ENCODE measurements at places on chromosomes 3 and 15.

- DNase-seq = no peak
Measured at GRCh38 chr15:77851086-77851485, 218.4 kb upstream of the LINGO1 start.

GRCh38 chr3:39982665-39983357 lies 173.4 kb downstream of the MYRIP start:
- no peak for DNase-seq

- no peak for DNase-seq
Measured at GRCh38 chr15:71705151-71705550, 105.2 kb upstream of the NR2E3 start.

DNA sequence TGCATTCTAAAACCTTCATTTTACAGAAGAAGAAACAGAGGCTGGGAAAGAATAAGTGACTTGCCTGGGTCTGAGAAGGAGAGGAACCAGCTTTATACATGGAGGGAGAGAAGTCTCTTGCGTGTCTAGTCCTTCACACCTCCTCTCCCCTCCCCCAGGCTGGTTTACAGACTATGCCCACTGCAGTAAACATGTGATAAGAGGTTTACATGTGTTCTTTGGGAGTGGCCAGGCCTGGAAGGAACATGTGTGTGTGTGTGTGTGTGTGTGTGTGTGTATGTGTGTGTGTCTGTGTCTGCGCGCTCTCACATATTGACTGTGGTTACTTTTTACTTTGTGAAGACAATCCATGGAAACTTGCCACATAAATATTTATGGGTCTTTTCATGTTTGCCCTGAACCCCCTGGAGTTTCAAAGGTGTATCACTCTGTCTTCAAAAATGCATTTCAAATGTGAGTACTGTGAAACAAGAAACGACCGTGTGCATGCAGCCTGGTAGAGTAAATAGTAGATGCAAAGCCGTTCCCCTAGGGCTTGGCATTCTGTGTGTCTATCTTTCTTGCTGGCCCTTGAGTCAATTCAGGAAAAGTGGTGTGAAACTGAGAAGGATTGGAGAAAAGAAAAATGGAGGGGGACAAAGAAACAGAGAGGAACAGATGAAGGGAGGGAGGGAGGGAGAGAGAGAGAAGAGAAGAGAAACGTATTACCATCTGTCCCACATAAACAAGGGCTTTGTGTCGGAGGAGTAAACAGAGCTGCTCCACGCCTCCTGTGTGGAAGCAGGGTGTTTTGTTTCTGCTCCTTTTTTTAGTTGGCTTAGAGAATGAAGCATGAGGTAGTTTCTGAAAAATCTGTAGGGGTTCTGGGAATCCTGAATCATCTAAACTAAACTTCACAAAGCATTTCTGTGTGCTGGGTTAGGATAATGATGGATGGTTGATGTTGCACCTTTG lies 51.7 kb downstream of the CLDN11 start:
- DNase-seq = no peak

GRCh38 chr15:41978534-41978933 lies 6.2 kb upstream of the EHD4 start:
- no peak for DNase-seq

DNA sequence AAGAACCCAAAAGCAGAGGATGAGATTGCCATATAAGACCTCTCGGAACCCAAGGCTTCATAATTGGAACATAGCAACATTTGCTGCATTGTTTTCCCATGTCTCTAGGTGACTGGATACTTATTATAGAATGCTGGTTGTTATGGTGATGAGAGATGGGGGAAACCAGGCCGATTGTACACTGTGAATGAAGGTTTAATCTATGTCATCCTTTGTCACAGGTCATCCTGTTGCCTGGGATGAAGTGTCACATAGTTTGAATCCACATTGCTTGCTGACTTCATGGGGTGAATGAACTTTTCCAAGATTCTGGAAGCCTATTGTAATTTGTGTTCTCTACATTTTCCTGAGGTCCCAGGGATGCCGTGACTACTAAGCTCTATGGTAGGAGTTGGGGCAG lies 41.8 kb downstream of the CLEC3B start:
- DNase-seq = no peak

GRCh38 chr3:172201870-172202236 lies 162.5 kb downstream of the FNDC3B start:
- DNase-seq = no peak

GRCh38 chr3:12990306-12990705 lies 82.9 kb downstream of the IQSEC1 start:
- no peak for DNase-seq

DNA sequence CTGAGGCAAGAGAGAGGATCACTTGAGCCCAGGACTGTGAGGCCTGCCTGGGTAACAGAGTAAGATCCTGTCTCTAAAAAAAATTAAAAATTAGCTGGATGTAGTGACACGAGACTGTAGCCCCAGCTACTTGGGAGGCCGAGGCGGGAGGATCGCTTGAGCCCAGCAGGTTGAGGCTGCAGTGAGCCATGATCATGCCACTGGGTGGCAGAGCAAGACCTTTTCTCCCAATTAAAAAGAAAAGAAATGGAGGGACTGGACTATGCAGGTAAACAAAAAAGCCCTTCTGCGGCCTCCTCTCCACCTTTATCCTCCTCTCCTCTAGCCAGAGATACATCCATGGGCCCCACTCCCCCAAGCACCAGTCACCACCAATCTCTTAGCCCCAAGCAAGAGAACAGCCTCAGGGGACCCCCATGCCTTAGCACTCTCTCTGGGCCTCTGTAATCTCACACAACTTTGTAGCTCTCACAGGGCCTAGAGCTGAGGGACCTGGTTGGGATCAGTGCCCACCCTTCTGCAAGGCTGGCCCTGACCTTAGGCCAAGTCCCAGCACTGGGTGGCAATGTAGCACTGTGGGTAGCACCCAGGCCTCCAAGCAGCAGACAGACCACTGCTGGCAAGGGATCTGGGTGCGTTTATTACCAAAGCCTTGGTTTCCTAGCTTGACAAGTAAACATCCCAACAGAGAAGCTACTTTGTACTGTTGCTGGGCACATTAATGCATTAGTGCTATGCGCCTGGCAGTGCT lies 43.4 kb downstream of the FAM174B start:
- no peak for DNase-seq

DNA sequence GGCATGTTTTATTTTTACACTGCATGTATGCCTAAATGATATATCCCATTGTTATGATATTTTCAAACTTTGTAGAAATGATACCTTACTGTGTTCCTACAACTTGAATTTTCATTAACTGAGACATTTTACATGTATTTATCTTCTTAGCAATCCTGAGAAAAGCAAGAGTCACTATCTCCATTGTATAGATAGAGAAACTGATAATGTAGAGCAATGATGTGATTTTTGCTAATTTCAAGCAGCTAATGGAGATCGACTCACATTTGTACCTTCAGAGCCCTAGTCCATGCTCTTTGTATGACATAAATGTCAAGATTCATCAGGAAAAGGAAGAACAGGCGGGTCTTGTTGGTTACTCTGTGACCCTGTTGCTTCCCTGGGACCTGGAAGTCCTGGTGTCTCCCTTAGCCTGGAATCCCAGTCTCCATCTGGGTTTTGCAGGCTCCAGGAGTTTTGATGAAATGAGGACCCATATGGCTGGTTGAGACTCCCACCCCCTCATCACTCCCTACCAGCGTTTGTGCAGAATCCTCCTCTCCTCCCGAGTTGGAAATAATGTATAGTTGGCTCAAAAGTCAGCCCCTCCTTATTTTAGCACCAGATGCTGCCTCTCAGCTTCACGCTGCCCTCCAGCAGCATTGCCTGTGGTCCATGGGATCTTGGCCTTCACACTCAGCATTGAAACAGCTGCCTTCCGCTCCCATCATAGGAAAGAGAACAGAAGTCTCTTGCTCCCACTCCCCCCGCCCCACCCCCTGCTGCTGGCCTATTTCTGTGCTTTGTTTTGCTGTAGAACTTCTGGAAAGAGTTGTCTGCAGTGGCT lies 67.1 kb downstream of the APBA2 start:
- no peak for DNase-seq

DNA sequence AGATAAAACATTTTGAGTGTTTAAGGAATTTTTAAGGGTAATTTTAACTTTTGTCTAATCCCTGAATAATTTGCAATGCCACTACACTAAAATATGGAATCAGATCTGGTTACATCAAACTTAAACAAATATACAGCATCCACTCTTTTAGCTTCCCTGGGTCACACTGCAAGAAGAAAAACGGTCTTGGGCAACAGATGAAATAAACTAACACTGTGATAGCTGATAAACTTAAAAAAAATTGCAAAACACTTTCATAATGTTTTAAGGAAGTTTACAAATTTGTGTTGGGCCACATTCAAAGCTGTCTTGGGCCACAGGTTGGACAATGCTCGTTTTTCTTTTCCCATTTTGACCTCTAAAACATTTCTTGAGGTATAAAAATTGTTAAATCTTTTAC lies 34.3 kb downstream of the CCDC66 start:
- DNase-seq = no peak

- no peak for DNase-seq
Measured at GRCh38 chr3:147216143-147216673, 190.1 kb downstream of the ZIC4 start.

DNA sequence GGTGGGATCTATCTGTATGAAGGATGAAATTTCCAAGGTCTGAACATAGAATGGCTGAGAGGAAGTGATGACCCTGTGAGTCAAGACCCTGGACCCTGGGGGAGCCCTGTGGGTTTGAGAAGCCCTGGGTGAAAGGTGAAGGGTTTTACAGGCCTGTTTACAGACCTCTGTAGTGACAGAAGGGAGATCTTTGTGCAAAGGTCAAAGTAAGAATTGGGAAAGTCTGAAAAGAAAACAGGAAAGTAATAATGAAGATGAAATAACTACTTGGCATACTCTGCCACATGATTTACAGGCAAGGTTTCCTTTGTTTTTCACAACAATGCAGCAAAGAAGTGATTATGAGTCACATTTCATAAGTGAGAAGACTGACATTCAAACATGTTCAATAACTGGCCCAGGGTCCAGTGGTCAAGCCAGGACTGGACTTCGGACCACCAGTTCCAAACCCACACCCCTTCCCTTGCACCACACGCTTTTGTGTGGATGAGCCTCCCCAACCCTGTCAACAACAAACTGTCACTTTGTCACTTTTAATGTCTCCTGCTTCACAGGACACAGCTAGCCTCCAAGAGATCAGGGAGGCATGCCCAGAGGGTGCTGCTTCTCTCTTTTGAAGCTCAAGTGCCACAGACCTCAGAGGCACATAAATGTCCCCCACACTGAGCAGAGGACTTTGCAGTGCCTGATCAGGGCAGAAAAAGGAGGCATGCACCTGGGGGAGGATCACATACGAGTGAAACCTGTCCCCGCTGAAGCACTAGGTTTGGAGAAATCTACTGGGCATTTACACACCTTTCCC lies 21.5 kb downstream of the CD86 start:
- DNase-seq = no peak

GRCh38 chr3:32437896-32438295 lies 46.2 kb downstream of the CMTM7 start:
- no peak for DNase-seq

- DNase-seq = no peak
Measured at GRCh38 chr3:157782236-157782635, 279.0 kb upstream of the VEPH1 start.

- DNase-seq = no peak
Measured at GRCh38 chr3:181313335-181313734, 323.8 kb upstream of the DNAJC19 start.

- DNase-seq = no peak
Measured at GRCh38 chr3:114846779-114847178, 300.3 kb downstream of the ZBTB20 start.

DNA sequence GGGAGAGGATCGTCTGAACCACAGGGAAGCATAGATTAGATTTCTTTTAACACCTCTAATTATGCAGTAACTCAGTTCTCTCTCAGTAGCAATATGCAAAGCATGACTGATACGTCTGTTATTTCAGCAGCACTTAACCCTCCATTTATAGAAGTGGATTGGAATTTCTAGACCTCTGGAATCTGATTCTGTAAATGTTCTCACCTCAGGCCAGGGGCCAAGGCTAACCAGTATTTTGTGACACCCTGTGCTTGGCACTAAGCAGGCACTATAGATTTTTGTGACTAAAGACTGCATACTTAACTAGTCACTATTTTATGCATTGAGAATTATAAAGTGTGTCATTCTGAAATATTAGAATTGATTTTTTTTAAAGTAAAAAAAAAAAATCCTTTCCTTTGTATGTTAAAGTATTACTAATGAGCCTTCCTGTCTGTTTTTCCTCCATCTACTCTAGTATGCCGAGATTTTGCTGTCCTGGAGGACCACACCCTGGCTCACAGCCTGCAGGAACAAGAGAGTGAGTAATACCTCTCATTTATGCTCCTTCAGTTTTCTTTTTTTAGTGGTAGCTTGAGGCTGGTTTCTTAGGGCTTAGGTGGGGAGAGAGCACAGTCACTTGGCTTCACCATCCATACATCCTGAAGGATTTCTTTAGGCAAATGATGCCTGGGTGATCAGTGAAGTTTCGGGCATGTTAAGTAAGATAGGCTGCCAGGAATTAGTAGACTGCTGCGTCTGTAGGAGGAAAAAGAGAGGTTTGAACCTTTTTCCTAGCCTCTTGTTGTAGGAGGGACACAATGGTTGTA lies 26.5 kb upstream of the UTS2B start:
- DNase-seq = no peak

- no peak for DNase-seq
Measured at GRCh38 chr3:50661321-50661837, 13.3 kb upstream of the DOCK3 start.

DNA sequence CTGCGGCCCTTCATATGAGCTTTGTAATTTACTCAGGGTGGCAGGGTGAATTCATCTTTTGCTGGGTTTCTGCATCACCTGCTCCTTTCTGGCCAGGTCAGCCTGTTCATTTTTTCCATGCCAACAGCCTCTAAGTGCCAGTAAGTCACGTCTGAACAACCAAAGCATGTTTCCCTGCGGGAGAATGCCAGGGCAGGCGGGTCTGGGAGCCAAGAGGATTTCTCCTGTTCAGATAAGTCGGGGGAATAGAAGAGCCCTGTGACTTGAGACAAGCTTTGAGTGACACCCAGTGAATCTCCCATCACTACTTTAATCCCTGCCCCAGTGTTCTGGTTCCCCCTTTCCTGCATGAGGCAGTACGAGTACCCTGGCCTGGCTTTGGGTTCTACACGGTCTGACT lies 153.1 kb downstream of the PGPEP1L start:
- DNase-seq = no peak

DNA sequence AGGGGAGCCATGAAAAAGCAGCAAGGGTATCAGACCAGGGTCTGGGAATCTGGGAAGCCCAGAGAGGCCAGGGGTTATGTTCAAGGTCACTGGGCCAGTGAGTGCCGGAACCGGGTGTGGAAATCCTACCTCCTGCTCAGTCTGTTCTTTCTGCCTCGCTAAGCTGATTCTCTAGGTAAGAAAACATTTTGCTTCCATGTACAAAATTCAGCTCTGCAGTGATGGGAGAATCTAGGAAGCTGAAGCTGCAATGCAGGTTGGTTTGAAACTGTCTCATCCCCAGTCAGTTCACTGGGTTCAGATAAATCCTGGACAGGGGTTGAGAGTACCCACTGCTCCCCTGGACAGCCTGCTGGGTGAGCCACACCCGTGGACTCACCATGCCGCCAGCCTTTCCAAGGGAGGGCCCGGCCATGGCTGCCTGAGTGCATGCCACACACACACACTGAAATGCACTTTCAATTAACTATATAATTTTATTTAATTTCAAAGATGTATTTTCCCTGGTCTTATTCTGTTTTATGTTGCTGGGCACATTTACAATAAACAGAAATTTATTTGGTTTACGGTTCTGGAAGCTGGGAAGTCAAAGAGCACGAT lies 108.4 kb downstream of the CORO2B start:
- DNase-seq = no peak
